Fibroblast of skin of left biceps (primary cell): ENCODE measurements at places on chromosomes 5 and 9.

- DNase-seq, result no peak
Observed at GRCh38 chr5:105475401-105475800, 1912.8 kb upstream of the NUDT12 start.

GRCh38 chr5:76742583-76742982 is 26.7 kb downstream of the F2R start:
- no peak for DNase-seq

DNA sequence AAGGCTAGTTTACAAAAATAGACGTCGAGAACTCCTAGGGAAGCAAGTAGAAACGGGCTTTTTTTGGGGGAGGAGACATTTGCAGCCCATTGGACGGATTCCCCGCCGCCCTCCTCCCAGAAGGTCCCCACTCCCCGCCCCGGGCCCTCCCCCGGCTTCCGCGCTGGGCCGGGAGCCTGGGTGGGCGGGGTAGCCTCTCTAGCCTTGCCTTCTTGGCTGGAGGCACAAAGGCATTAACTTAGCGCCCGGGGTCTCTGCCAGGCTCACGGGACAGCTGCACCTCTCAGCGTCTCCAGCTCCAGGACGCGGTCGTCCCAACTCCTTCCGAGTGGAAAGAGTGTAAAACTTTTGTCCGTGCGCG is at the start of gene DMRTA1:
DMRTA1 (plus strand) TSS at position 236 of the 361 bp plus-strand sequence. CDS start 242 bp downstream, outside the sequence.
- no peak for DNase-seq

DNA sequence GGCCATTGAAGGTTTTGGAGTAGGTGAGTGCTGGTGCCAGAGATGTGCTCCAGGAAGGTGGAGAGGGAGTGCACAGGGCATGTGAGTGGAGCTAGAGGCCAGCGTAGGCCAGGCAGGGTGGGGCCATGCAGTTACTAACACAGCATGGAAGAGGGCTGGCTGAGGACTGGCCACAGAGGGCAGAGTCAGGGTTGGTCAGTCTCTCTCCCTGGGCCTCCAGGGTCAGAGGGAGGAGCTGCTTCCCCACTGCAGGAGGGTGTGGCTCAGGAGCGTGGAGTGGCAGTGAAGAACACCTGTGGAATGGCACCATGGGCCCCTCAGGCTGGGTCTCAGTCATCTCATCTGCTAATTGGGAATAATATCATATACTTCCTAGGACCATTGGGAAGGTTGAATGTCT is 167.7 kb downstream of the MACROH2A1 start:
- DNase-seq, result no peak

DNA sequence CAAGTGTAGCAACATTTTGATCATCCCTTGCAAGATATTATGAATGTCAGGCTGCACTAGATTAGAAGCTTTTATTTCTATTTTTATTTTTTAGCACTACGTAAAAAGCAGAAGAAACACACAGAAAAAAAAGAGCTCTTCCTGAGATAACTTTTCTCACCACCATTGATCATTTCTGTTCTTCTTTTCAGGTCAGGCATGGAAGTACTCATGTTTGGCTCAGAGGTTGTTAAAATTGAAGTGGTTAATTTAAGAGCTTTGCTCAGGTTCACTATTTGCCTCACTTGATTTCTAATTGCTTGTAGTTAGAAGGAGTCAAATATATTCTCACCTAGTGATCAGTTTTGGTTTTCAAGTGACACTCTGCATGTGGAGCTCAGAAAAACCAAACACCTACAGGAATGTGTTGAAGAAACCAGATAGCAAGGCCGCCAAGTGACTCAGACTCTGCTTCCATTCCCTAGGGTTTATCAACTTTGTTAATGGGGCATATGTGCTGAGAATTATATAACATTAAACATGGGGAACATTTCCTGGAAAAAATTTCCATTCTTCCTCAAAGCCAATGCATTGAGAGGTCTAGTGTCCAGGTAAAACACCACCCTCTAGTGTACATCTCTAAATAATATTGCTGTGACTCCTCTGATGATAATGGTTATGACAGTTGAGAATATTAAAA is 679.8 kb downstream of the CETN3 start:
- no peak for DNase-seq

DNA sequence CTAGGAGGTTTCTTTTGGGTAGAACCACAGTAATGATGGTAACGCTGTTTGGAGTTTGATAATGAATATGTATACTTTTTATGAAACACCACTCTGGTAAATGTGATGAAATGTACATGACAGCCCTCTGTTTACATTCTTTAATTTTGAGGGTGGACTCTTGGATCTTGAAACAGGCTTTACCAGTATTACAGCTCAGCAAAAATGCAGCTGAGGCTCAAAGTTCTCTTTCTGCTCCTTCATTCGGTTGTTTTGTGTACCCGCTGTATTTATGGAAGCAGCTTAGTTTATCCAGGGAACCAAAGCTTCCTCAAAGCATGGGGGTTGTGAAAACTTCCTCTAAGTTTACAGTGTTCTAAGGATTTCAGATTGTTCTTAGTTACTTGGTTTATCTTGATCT is 11.1 kb downstream of the GAPVD1 start:
- no peak for DNase-seq

DNA sequence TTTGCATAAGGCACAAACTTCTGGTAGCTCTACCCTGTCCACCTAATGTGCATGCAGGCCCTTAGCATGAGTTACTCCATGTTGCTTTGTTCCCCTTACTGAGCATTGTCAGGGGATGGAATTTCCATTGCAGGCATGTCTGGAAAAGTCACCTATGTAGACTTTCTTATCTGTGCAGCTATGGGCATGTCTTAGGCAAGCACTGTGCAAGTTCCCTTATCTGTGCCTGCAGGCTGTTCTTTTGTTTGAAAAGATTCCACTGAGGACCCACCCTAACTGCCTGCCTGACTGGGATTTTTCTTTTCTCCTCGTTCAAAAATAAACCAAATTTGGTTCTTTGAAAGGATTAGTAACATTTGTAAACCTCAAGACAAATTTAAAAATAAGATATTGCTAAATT is 587.0 kb downstream of the CDH18 start:
- DNase-seq, result no peak

GRCh38 chr9:5510360-5510931 is at the start of gene PDCD1LG2:
Gene PDCD1LG2 (plus strand): TSS chr9:5510531. CDS start chr9:5522547, 12,016 bp downstream.
- DNase-seq, result no peak

- DNase-seq, result no peak
Observed at GRCh38 chr9:114941376-114941775, 11.0 kb upstream of the TNFSF8 start.

DNA sequence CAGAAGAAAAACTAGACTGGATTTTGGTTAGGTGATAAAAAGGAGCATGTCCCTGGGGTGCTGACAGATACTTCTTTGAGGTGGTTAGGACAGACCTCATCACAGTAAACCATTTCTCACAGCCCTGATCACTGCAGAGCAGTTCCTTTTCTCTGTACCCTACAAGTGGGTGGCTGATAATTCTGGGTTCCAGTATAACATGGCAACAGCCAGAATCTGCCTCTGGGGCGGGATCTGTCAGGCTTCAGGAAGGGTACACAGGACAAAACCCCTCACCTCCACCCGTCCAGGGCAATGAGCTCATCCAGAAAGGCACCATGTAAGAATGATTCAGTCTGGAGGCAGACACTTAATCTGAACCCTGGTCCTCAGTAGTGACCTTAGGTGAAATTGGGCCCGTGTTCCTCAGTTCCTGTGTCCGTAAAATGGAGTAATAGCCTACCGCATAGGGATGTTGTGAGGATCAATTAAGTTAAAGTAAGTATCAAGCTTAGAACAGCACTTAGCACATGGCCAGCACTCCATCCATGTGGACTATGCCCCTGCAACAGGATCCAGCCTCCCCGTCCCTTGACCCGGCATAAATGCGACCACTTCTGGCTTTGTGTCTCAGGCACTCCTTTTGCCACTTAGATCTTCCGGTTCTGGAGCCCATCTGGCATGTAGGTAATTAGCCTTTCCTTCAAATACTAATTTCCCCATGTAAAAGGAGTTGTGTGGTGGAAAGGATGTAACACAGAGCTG is 129.2 kb downstream of the LHFPL2 start:
- DNase-seq, result no peak

- no peak for DNase-seq
Observed at GRCh38 chr5:177313561-177314259, 2.0 kb upstream of the MXD3 start.

DNA sequence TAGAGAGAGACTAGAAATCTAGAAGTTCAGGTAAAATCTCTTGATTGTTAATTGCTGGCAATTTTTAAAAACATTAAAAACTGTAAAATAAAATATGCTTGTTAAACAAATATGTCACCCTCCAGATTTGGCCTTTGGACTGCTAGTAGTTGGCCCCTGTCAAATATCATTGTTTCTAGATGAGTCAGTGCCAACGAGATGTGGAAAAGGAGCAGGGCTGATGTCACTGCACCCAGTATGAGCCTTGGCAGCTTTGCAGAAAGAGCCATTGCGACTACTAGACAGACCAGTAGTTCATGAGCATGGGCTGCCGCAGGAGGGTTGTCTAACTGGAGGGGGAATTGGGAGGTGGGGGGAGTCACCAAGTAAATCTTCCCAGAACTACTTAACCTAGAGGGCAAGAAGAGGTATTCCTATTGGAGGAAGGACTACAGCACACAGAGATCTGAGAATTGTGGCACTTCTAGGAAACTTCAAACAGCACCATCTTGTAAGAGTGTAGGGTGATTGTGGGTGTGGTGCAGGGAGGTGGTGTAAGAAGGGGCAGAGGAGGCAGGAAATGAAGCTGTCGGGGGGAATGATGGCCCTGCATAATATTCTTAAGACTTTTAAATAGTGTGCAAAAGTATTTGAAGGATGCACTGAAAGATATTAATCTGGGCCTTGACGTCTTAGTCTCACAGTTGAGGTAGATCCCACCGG is 7.1 kb upstream of the DOCK2 start:
- peak; percentile 42 for DNase-seq

DNA sequence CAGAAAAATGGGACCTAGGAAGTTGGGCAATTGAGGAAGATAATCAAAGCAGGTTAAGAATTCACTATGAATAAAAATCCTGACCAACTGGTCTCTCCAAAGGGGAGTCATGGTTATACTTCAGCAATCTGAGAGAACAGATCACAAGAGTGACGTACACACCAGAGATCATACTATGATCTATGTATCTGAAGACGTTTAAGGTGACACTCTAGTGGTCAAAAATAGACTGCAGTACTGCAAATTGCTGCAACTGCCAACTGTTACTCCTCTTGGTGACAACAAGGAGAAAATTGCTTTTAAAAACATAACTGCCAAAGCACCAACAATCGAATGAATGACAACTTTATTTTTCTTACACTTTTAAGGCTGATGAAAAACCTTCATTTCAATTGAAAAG is 4.9 kb downstream of the AK6 start:
- DNase-seq, result no peak

- peak; percentile 6 for DNase-seq
Observed at GRCh38 chr5:175842951-175843793, 28.2 kb upstream of the CPLX2 start.

GRCh38 chr9:88258024-88258423 is 119.7 kb upstream of the SPATA31C2 start:
- DNase-seq, result peak; percentile 19

- DNase-seq, result no peak
Observed at GRCh38 chr9:115079156-115079555, 38.8 kb downstream of the TNC start.

- no peak for DNase-seq
Observed at GRCh38 chr9:102237094-102237493, 498.6 kb upstream of the GRIN3A start.

DNA sequence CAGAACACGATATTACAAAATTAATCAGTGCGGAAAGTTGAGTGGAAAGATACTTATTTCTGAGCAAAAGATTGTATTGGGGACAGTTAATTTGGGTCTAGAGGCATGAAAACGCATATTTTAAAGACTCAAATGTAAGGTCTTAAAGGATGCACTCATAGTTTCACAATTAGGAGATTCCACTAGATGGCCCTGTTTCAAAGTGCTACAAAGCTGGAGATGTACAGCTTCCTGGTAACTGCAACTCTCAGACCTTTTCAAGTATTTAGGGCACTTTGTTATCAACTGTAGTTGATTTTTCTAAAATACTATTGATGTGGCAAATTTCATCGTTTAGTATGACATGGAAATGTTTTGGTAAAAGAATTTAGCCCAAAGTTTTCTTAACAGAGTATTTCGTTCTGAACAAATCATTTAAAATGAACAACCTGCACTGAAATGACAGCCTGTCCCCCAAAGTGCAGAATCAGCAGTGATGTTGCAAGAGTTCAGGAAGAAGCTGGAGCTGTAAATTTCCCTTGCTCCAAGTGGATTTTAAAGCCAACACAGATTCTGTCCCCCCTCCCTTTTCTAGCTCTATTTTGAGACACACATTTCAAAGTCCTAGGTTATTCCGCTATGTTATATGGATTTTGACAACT is 16.2 kb upstream of the NDUFB6 start:
- DNase-seq, result no peak

- no peak for DNase-seq
Observed at GRCh38 chr9:132585954-132586829, 3.8 kb downstream of the BARHL1 start.

- DNase-seq, result peak; percentile 36
Observed at GRCh38 chr5:148740966-148741742, 85.3 kb upstream of the ADRB2 start.

DNA sequence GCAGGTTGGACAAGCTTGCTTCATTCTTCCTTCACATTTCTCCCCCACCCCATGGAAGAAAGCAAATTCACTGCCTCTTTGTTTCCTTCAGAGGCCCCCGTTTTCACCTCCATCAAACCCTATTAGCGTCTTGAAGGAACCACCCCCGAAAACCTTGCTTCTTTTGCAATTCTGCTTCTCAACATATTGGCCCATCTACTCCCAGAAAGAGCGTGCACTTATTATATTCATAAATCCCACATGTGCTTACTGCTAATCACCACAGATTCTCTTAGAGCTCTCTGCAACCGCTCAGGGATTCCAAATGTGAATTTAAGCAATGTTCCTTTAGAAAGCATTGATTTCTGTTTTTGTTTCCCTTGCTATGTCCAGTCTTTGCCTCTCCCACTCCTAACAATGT is 1.1 kb downstream of the F2RL2 start:
- DNase-seq, result no peak

DNA sequence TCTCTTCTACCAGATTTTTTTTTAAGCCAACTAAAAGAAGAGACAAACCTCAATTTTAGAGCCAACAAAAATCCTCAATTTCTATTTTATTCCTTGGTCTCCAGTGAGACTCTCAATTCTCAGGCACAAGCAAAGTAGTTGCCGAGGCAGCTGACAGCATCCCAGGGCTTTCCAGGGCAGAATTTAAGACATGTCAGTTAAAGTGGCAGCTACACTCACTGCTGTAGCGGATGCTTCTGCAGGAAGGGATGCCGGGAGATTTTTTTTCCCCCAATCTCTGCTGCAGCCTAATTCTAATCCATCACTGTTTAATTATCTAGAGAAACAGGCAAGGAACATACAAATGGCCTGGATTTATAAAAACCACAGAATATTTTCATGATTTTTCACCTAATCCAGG is 57.0 kb downstream of the TTC39B start:
- no peak for DNase-seq
